RWPE2 (cell line): ENCODE measurements at places on chromosomes 6 and 20.

- H3K4me1 ChIP-seq = no peaks in the 10 kb centered on the region
- no peak for DNase-seq
- no peaks in the 10 kb centered on the region for H3K27me3 ChIP-seq
Measured at GRCh38 chr6:40164345-40164755, 230.1 kb upstream of the MOCS1 start.

DNA sequence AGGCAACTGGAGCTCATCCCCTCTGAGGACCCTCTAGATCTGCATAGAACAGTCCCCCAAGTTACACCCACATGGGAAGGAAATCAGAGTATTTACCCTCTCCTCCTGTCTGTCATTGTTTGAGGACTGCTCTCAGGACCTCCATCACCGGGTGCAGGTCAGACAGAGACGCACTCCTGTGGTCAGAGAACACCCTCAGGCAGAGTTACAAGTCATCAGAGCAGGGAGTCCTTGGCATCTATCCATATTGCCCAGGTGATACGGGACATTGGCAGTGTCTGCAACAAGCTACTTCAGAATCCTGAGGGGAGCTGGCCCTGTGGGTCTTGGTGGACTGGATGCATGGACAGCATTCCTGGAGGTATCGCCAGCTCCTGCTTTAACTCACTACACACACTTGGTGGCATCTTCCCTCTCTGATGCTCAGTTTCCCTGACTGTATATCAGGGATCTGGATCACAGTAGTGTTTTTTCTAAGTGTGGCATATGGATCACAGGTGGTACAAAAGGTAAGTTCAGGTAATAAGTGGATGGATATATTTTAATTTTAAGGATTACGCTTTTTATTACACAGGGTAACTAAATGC, 15.1 kb upstream of the ISM1 start:
- DNase-seq = no peak
- peaks cover 5% of the 10 kb centered on the region for H3K27me3 ChIP-seq
- peaks cover 5% of the 10 kb centered on the region for H3K4me1 ChIP-seq
- no peaks in the 10 kb centered on the region for H3K36me3 ChIP-seq

DNA sequence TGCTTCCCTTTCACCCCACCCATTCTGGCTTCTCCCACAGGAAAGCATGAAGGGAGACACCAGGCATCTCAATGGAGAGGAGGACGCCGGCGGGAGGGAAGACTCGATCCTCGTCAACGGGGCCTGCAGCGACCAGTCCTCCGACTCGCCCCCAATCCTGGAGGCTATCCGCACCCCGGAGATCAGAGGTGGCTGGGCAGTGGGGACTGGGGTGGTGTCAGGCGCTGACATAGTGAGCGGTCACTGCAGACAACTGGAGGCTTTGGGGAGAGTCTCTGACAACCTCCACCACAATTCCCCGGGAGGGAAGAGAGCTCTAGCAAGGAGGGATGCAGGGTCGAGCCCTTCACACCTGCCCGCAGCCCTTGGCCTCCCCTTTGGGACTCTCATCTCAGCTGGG, 18.1 kb downstream of the DNMT3B start:
- no peak overlapping the region for H3K27ac ChIP-seq
- H3K4me1 ChIP-seq = peaks cover 16% of the 10 kb centered on the region
- DNase-seq = no peak
- no peaks in the 10 kb centered on the region for H3K27me3 ChIP-seq

DNA sequence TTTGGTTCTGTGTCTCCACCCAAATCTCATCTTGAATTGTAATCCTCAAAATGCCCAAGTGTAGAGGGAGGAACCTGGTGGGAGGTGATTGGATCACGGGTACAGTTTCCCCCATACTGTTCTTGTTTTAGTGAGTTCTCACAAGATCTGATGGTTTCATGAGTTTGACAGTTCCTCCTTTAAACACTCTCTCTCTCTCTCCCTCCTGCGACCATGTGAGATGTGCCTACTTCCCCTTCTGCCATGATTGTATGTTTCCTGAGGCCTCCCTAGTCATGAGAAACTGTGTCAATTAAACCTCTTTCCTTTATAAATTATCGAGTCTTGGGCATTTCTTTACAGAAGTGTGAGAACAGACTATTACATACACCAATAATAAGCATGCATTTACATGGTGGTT, 12.1 kb upstream of the EYS start:
- no peaks in the 10 kb centered on the region for H3K36me3 ChIP-seq
- H3K27ac ChIP-seq = no peak overlapping the region
- H3K4me3 ChIP-seq = no peak overlapping the region
- H3K4me1 ChIP-seq = no peaks in the 10 kb centered on the region
- no peak for DNase-seq
- H3K27me3 ChIP-seq = peaks cover 7% of the 10 kb centered on the region

DNA sequence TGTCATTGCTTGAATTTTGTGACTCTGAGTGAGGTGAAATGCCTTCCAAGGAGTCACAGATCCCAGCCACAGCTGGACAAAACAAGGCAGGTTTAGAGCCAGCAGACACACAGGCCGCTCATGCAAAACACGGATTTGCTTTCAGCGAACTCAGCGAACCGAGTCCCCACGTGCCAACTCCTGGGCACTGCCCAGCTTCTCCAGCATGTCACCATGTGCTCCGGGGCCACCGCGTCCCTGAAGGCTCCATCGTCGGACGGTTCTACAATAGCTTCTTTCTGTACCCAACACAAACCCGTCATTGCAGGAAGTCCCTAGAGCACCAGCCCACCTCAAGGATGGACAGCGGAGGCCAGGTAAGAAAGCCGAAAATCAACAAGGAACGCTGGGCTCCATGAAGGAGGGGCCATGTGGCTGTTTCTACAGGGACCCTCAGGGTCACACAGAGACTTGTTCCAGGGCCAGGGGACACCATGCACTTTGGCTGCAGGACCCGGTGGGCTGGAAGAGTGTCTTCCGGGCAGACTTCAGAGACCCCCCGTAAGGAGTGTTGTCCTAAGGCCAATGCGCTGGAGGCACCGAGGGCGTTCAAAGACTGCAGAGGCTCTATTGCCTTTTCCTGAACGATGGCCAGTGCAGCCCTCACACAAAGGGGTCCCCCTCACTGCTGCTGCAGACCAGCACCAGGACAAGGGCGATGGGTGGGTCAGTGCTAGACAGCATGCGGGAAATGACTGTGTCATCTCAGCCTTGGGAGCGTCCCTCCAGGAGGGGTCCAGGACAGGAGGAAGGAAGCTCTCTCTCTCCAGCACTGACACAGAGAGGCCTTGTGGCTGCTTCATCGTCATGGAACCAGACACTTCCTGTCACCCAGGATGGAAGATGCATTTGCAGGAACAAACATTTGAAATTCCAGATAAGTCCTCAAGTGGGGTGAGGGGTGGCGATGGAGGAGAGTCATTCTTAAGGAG, 19.8 kb downstream of the DACT2 start:
- H3K4me1 ChIP-seq = no peaks in the 10 kb centered on the region
- H3K27me3 ChIP-seq = peaks cover 26% of the 10 kb centered on the region

GRCh38 chr20:41344477-41344876, 3.9 kb downstream of the LPIN3 start:
- H3K27me3 ChIP-seq = no peaks in the 10 kb centered on the region
- DNase-seq = no peak
- H3K36me3 ChIP-seq = peaks cover 40% of the 10 kb centered on the region
- H3K4me1 ChIP-seq = peaks cover 4% of the 10 kb centered on the region
- H3K27ac ChIP-seq = no peak overlapping the region

DNA sequence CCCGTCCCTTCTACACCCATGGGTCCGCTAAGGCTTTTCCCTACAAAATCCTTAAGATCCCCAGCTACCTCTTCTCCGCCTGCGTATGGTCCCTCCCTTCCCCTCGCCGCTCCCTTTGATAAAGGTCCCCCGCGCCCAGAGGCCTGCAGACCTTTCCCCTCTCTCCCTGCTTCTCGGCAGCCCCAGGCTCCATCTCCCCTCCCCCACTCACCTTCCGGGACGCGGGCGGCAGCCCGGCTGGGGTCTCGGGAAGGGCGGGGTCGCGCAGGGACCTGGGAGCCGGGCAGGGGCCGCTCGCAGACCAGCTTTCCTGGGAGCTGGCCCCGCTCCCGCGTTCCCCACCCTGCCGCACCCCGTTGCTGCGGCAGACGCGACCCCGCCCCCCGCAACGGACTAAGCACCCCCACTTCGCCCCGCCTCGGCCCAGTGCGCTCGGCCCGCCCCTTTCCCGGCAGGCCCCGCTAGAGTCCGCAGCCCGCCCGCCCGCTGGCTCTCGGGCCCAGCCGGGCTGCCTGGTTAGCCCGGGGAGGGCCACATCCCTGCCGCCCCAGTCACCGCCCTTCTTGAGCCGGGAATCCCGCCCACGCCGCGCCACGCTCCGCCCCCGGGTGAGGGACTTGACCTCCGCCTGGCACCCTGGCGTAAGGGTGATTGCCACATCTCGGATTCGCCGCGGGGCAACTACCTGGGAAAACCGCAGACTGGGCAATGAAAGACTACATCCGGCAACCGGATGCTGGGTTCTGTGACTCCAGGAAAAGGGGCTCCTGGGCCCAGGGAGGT, at the start of gene FLOT1:
FLOT1 (minus strand) TSS at position 372 of the 783 bp plus-strand sequence. CDS start 498 bp downstream, outside the sequence.
- peaks cover 52% of the 10 kb centered on the region for H3K36me3 ChIP-seq
- peaks cover 3% of the 10 kb centered on the region for H3K4me1 ChIP-seq
- no peaks in the 10 kb centered on the region for H3K27me3 ChIP-seq
- peak within 1 kb of the TSS; percentile 72 for H3K4me3 ChIP-seq
- H3K27ac ChIP-seq = peak within 1 kb of the TSS; percentile 98

DNA sequence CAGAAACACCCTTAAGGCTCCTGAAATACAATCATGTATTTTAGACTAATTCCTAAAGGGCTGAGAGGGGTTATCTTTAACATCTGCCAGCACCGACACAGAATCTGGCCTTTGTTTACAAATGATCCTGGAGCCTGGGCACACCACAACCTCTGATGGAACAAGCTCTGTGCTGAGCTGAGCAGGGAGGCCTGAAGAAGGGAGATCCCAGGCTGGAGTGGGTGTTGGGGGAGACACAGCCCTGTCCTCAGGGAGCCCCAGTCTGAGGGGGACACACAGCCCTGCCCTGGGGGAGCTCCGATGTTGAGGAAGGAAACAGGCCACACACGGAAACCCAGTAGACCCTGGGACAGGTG, 130.5 kb downstream of the VEGFA start:
- H3K4me1 ChIP-seq = no peaks in the 10 kb centered on the region
- H3K4me3 ChIP-seq = no peak overlapping the region
- no peak for DNase-seq
- H3K27me3 ChIP-seq = no peaks in the 10 kb centered on the region
- no peak overlapping the region for H3K27ac ChIP-seq
- H3K36me3 ChIP-seq = no peaks in the 10 kb centered on the region

DNA sequence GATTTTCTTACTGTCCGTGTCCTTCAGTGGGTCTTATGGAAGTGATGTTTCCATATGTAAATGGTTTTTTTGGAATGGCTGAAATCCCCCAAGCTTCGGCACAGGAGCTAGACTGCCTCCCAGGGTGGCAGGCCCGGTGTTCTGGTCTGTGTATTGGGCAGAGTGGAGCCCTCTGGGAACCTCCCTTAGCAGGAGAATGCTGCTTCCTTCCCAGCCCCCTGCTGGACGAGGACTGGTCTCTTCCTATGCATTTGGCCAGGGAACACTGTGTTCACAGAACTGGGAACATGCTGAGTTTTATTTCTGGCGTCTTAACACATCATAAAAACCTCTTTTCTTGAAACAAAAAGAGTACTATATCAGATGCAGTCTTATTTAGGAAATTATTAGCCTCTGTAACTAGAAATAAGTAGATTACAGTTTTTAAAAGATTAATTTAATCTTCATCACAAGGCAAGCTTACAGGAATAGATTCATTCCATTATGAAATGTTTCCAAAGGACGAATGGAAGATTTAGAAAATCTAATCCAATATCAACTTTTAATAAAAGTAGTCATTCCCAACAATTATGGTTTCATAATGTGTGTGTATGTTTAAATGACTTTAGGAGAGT, 56.6 kb downstream of the SYTL3 start:
- no peaks in the 10 kb centered on the region for H3K36me3 ChIP-seq
- no peak overlapping the region for H3K4me3 ChIP-seq
- peaks cover 22% of the 10 kb centered on the region for H3K4me1 ChIP-seq
- DNase-seq = no peak
